Colonic mucosa (tissue), 4 donors: ENCODE measurements at places on chromosomes 2 and 18. TPM values are rescaled to one million over a fixed set of nuclear protein-coding genes. Genes with fewer than 3 reads are reported as not detected.

MAPRE2 gene
- total RNA-seq, result 25.5 TPM

GALNT14 gene
- total RNA-seq, result 0.15 TPM

- DNase-seq, result no peak
Observed at GRCh38 chr2:172606285-172606684, 50.4 kb downstream of the PDK1 start.

C2orf15 gene
- total RNA-seq, result 3.6 TPM

DNA sequence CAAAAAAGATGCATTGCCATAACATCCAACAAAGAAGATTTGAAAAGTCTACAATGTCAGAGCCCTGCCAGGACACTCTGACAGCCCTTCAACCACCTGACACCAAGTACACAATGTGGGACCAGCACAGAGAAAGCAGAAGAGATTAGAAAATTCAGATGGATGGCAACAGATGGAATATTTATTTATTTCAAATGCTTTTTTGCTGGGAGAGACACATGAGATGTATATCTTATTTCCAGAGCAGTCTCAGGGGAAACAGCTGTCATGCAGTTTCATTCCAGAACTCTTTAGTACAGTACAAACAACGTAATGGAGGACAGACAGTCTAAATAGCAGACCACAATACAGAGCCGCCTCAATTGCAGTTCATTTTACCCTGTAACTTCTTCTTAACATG lies 110.1 kb downstream of the MAIP1 start:
- DNase-seq, result no peak

- DNase-seq, result no peak
Observed at GRCh38 chr2:2843969-2844548, 513.0 kb upstream of the MYT1L start.

- no peak for DNase-seq
Observed at GRCh38 chr2:123737371-123737770, 287.7 kb upstream of the CNTNAP5 start.

DNA sequence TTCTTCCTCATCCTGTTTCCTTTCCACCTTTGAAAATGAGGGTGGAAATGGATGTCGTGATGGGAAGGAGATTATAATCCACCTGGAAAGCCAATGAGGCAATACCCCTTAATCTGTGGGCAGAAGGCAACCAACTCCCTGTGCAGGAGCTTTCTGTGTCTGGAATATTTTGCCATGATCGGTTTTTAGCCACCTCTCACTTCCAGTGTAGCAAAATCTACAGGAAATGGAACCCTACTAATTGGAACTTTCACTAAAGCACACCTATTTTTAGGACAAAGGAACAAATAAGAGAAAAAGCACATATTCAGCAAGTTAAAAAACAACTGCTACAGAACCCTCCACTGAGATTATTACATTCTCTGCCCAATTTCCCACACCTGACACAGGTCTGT lies 112.1 kb upstream of the SMAD7 start:
- no peak for DNase-seq

TMEM185B gene
- total RNA-seq, result 14.4 TPM

DNA sequence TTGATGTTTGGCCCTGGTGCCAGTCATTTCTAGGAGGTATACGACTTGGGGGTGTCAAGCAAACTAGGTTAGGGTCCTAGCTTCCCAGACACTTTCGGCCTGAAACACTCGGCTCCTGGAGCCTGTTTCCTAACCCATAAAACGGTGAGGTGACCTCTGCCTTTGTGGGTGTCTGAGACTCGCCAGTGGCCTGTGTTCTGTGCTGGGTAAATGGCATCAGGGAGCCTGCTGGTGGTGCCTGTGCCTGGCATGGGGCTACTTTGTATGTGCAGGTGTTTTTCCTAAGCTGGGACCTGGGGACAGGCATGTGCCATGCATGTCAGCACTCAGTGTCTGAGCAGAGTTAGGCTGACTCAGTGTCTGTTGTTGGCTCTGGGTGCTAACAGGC lies 139.2 kb downstream of the GLI2 start:
- DNase-seq, result no peak

UGT1A10 gene
- 45.2 TPM for total RNA-seq

PUS10 gene
- 6.7 TPM for total RNA-seq

DNA sequence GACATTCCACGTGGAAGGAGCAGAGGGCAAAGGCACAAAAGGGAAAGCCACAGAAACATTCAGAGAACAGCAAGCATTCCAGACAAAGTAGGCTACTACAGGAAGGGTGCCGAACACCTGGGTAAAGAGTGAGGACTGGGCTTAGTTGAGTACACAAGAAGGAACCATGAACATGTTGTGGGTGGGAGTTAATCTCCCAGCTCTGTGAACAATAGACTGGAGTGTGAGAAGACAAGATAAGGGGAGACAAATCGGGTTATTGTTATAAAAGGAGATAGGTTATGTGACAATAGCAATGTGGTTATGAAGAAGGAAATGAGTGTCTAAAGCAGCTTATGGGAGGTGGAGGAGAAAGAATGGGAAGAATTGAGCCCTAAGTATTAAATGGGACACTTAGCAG lies 70.0 kb downstream of the DPP4 start:
- no peak for DNase-seq

DNA sequence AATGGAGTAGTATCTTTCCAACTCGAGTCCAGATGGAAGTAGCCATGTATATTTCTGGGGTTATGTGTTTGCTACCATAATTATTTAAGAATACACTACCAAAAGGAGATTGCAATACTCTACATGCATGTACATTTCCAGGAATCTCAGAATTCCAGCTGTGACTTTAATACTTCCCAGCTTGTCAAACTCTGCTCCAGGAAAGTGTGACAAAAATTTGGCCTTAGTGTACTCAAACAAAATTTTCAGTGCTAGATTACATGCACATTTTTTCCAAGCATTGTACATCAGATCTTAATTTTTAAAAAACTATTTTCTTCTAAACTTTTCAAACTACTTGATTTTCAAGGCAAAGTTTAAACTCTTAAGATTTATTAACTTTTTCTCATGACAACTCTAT lies 1791.6 kb downstream of the SUCLG1 start:
- no peak for DNase-seq

SP5 gene
- 1.2 TPM for total RNA-seq

DNA sequence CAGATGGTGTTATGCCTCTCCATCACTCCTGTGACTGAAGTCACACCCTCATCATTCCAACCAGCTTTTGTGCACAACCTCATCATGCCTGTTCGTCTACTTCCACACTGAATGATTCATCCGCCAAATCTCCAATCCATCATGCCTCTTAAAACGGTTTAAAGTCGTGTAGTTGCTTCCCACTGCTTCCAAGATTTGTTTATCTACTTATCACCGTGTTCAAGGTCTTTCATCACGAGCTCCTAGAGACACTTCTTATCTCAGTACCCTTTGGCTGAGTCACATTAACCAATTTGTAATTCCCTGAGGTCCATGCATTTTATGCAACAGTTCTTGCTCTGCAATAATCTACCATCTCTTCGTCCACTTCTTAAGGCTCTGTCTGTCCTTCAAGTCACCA lies 592.3 kb upstream of the ID2 start:
- DNase-seq, result no peak

DNA sequence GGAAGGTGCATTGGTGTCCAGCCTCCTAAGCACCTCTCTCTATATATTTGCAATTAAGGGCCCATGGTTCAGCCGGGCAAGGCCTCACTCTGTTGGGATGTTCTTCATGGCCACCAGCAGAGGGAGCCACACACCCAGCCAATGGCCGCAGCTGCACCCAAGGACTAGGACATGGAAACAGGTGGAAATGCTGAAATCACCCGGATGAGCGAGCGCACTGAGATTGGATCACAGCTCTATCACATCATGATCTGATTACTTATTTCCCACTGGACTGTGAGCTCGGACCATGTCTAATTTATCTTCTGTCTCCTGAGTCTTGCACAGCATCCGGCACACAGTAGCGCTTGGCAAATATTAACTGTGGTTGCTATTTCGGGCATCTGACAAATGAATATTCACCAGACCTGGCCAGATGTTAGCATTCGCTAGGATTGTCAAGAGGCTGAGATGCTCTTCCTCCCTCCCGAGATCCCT lies 31.2 kb downstream of the KIF3C start:
- peak; percentile 82 for DNase-seq

GRCh38 chr18:30086351-30086750 lies 956.2 kb downstream of the DSC3 start:
- DNase-seq, result no peak

SCYGR4 gene
- not detected for total RNA-seq

TFPI gene
- 8.8 TPM for total RNA-seq

DNA sequence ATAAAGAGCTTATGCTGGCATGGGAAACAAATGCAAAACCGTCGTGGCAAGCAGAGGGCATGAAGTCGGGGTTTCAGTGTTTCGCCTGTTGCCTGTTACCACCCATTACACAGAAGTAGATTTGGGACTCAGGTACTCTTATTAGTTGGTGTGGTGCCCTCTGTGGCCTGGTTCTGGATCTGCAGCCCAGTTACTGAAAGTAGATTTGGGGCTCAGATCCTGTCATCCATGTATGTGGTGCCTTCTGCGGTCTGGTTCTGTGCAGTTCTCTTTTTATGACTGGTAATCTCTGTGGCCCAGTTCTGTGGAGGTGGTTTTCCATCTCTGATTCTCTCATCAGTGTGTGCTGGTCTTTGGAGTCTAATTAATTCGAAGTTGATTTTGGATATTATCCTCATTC lies 45.2 kb downstream of the ADNP2 start:
- no peak for DNase-seq
